ENCODE measurements at places on chromosomes 4 and X.

DNA sequence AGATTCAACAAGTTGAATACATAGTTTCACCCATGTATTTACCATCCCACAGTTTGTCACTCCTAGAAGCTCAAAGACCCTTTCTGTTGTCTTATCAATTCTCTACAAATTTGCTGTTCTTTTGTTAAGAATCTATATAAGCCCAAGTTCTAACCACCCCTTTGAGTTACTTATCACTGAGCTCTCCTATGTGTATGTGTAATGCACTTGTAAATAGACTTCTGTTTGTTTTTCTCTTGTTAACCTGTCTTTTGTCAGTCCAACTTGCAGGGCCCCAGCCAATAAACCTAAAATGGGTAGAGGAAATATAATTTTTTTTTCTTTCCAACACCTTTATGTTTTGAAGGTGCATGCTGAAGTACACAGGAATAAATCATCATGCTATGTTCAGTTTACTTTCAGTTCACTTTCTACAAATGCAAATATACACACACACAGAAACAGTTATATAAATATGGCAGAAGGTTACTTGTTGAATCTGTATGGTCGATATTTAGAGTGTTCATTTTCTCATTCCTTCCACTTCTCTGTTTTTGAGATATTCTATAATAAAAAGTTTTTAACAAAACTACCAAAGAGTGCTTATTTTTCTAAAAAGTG, 22.3 kb upstream of the CLOCK start:
- no peak for DNase-seq

DNA sequence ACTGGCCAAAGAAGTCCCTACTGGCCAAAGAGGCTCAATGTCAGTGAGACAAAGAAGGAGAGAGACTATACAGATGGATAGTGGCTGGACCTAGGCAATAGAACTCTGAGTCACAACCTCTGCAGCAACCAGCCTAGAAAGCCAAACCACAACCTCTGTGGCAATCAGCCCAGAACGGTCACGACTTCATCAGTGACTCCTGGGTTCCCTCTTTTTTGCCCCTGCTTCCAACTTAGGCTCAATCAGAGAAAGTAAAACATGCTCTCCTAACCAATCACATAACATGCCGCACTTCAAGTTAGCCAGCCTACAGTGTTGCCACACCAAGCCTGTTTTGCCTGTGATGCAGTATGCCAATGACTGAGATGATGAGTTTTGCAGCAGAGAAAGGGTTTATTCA, 203.4 kb downstream of the ANAPC10 start:
- DNase-seq: no peak

GRCh38 chr4:41365681-41366080, 109.0 kb downstream of the UCHL1 start:
- DNase-seq: no peak

- DNase-seq: no peak
Measured at GRCh38 chr4:78645853-78646757, 94.5 kb downstream of the ANXA3 start.

DNA sequence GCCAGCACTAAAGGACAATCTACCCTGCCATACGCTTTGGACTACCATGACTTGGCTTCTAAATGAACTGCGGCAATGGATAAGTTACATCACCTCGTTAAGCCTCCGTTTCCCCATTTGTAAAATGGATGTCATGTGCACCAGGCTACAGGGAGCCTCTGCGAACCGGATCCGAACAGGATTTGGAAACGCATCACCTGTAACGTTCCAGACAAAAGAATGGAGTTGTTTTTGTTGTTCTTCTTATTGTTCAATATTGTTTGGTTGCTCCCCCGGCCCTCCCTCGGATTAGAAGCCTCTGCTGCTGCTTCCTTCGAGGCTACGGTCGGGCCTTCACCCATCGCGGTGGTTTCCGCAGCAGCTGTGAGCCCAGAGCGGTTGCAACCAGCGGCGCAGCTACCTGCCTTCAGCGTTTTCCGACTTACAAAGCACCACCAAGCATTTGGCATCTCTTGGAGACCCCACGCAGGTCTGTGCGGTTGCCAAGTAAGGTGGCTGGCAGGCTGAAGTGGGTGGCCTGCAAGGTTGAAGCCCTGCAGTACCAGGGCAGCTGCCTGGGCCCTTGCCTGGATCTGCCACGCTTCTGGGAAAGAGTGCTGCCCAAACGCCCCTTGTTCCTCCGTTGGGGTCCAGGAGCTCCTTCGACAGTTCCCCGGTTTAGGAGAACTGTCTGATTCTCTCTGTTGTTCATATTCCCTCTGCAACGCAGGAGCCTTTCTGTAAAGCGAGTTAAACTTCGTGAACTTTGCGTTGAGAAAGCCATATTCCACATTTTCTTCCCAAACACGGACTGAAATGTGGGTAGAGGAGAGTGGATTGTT, 7.1 kb downstream of the NKX3-2 start:
- no peak for DNase-seq

DNA sequence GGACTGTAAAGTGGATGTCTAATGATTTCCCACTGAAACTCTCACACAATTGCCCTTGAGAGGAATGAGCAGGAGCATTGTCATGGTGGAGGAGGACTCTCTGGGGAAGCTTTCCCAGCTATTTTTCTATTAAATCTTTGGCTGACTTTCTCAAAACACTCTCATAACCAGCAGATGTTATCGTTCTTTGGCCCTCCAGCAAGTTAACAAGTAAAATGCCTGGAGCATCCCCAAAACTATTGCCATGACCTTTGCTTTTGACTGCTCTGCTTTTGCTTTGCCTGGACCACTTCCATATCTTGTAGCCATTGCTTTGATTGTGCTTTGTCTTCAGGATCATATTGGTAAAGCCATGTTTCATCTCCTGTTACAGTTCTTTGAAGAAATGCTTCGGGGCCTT, 120.2 kb upstream of the PDE5A start:
- no peak for DNase-seq
